ENCODE measurements at places on chromosomes 13 and 19.

DNA sequence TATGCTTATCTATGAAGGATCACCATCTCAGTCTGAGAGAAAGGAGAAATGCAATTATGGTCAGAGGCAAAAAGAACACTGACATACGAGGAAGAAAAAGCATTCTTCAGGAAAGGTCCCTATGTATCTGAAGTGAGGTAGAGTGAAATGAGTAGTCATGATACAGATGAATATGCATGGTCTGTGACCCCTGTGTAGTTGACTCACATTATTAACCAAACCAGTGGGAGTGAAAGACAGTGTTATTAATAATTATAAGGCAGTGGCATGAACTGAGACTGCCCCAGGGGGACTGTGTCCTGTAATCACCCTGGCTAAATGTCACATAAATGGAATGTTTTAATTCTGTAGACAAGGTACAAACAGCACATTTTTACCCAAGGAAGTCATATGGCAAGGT, 1320.2 kb upstream of the PCDH9 start:
- DNase-seq, result no peak
- H3K36me3 ChIP-seq, result no peaks in the 10 kb centered on the region
- H3K27me3 ChIP-seq, result no peaks in the 10 kb centered on the region
- no peaks in the 10 kb centered on the region for H3K4me1 ChIP-seq

GRCh38 chr13:78638216-78638615, 20.7 kb downstream of the OBI1 start:
- no peak for DNase-seq
- no peak overlapping the region for H3K27ac ChIP-seq
- H3K36me3 ChIP-seq, result peaks cover 17% of the 10 kb centered on the region

DNA sequence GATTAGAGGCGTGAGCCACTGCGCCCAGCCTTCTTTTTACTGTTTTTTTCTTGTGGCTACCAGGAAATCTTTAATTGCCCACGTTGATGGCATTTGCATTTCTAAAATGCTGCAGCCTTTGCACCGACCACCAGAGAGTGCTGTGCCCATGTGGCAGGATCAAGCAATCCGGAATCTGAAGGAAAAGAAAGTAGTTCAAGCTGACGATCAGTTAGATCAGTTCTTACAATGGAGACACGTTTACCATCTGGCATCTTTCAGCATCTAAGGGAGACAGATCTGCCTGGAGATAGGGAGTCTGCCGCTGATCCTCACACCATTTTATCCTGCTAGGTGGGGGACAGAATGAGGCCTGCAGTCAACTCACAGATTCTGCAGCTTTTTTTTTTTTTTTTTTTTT, 19.9 kb downstream of the TINCR start:
- no peaks in the 10 kb centered on the region for H3K4me1 ChIP-seq
- no peaks in the 10 kb centered on the region for H3K27me3 ChIP-seq
- no peak overlapping the region for H3K4me3 ChIP-seq

GRCh38 chr19:19594381-19594780, 24.1 kb downstream of the PBX4 start:
- H3K27me3 ChIP-seq, result no peaks in the 10 kb centered on the region
- DNase-seq, result no peak
- H3K36me3 ChIP-seq, result no peaks in the 10 kb centered on the region

- H3K27me3 ChIP-seq, result no peaks in the 10 kb centered on the region
- no peaks in the 10 kb centered on the region for H3K4me1 ChIP-seq
- DNase-seq, result peak; percentile 59
- no peak overlapping the region for H3K27ac ChIP-seq
Measured at GRCh38 chr13:113777311-113778260, 18.6 kb downstream of the TMEM255B start.

DNA sequence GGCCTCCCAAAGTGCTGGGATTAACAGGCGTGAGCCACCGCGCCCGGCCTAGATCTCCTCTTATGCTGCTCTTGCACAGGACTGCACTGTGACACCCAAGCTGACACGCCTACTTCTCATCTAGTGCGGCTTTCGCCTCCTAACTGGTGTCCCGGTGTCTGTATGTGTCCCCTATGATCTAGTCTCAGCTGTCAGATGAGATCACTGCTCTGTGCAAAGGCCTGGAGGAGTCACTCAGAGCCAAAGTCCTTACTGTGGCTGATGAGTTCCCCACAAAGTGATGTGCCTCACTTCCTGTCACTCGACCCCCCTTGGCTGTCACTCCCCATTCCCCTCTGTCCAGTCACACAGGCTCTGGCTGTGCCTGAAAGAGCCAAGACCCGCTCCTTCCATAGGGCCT, 2.5 kb downstream of the ZNF556 start:
- no peaks in the 10 kb centered on the region for H3K36me3 ChIP-seq
- H3K27me3 ChIP-seq, result no peaks in the 10 kb centered on the region
- DNase-seq, result no peak

- H3K36me3 ChIP-seq, result no peaks in the 10 kb centered on the region
- no peak overlapping the region for H3K4me3 ChIP-seq
- H3K27ac ChIP-seq, result no peak overlapping the region
- no peaks in the 10 kb centered on the region for H3K27me3 ChIP-seq
- H3K4me1 ChIP-seq, result no peaks in the 10 kb centered on the region
Measured at GRCh38 chr19:50628551-50628950, 11.1 kb downstream of the SYT3 start.

- peaks cover 74% of the 10 kb centered on the region for H3K36me3 ChIP-seq
- H3K27me3 ChIP-seq, result no peaks in the 10 kb centered on the region
- H3K27ac ChIP-seq, result no peak overlapping the region
- no peak overlapping the region for H3K4me3 ChIP-seq
Measured at GRCh38 chr19:14467816-14468215, 7.3 kb downstream of the PTGER1 start.

GRCh38 chr13:109496216-109496615, 290.2 kb downstream of the IRS2 start:
- no peaks in the 10 kb centered on the region for H3K27me3 ChIP-seq
- DNase-seq, result no peak
- no peaks in the 10 kb centered on the region for H3K36me3 ChIP-seq
- no peaks in the 10 kb centered on the region for H3K4me1 ChIP-seq
- H3K27ac ChIP-seq, result no peak overlapping the region

- H3K4me1 ChIP-seq, result peaks cover 76% of the 10 kb centered on the region
- H3K36me3 ChIP-seq, result peaks cover 5% of the 10 kb centered on the region
- H3K27me3 ChIP-seq, result no peaks in the 10 kb centered on the region
- no peak overlapping the region for H3K4me3 ChIP-seq
- no peak for DNase-seq
Measured at GRCh38 chr19:40805258-40805868, 6.4 kb downstream of the EGLN2 start.

- H3K4me3 ChIP-seq, result no peak overlapping the region
- no peak for DNase-seq
- no peaks in the 10 kb centered on the region for H3K36me3 ChIP-seq
- H3K4me1 ChIP-seq, result no peaks in the 10 kb centered on the region
Measured at GRCh38 chr13:93496985-93497673, 270.5 kb downstream of the GPC6 start.

GRCh38 chr13:84570831-84571230, 688.6 kb upstream of the SLITRK1 start:
- no peak overlapping the region for H3K4me3 ChIP-seq
- DNase-seq, result no peak
- H3K4me1 ChIP-seq, result no peaks in the 10 kb centered on the region
- H3K27ac ChIP-seq, result no peak overlapping the region

DNA sequence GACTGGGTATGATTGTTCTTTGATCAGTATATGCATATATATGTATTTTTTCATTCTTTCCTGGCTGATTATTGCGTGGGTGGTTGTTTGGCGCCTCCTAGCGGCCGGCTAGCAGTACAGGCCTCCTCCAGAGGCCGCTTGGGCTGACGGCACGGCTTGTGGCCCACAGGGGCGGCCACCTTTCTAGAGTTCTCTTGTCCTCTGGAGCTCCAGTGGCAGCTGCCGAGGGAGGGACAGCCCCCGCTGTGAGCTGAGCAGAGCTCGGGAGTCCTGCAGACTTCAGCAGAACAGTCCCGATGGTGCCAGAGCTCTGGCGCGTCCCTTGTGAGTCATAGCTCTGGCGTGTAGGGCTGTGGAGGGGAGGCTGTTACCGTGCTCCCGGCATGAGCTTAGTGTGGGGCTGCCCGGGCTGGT, 22.5 kb upstream of the ZNF429 start:
- no peaks in the 10 kb centered on the region for H3K27me3 ChIP-seq
- DNase-seq, result peak; percentile 73
- H3K4me1 ChIP-seq, result no peaks in the 10 kb centered on the region

- no peaks in the 10 kb centered on the region for H3K4me1 ChIP-seq
- no peaks in the 10 kb centered on the region for H3K27me3 ChIP-seq
- H3K36me3 ChIP-seq, result no peaks in the 10 kb centered on the region
- no peak for DNase-seq
- no peak overlapping the region for H3K27ac ChIP-seq
- H3K4me3 ChIP-seq, result no peak overlapping the region
Measured at GRCh38 chr13:77894743-77895142, 23.9 kb downstream of the EDNRB start.

DNA sequence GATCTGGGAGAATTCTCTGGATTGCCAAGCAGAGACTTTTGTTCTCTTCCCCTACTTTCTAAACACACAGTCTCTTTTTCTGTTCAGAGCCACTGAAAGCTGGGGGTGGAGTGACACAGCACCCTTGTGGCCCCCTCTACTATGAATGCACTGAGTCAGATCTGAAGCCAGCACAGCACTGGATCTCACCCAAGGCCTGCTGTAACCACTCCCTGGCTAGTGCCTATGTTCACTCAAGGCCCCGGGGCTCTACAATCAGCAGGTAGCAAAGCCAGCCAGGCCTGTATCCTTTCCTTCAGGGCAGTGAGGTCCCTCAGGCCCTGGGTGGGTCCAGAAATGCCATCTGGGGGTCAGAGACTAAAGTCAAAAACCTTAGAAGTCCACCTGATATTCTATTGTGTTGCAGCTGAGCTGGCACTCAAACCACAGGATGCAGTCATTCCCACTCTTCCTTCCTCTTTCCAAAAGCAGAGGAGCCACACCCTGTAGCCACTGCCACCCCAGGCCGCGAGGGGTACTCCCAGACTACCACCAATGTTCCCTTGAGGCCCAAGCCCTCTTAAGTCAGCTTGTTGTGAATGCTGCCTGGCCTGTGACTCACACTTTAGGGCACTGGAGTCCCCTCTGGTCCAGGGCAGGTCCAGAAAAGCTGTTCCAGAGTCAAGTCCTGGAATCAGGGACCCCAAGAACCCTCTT, 110.1 kb upstream of the RXFP2 start:
- peak; percentile 55 for DNase-seq
- no peaks in the 10 kb centered on the region for H3K27me3 ChIP-seq
- H3K4me3 ChIP-seq, result no peak overlapping the region
- peaks cover 13% of the 10 kb centered on the region for H3K4me1 ChIP-seq

DNA sequence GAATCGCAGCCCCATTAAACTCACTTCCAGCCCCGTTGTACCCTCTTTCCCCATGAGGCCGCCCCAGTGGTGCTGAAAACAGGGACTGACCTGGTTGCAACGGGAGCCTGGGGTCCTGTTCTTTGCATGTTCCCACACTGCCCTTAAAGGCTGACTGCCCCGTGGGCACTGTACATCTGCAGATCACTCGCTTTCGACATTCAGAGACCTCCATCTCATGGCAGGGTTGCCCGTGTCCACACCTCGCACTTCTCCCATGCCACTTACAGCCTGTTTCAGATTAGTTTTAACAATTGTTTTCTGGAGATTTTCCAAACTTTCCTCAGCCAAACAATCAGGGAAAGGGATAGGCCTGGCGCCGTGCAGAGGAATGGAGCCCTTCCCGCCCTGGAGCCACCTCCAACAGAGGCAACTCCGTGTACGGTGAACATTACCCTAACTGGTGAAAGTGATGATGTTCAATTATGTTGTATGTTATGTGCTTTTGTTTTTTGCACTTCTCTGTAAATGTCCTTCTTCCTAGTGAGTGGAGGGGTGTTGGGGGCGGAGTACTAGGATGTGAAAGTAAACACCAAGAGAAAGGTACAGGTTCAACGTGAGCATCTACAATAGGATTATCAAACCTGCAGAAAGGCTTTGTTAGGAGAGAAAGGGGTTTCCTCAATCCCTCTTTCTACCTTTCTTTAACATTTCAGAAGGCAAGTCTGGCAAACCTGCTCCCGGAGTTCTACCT, 262.8 kb downstream of the FOXO1 start:
- no peaks in the 10 kb centered on the region for H3K27me3 ChIP-seq
- peaks cover 25% of the 10 kb centered on the region for H3K4me1 ChIP-seq
- H3K27ac ChIP-seq, result no peak overlapping the region
- DNase-seq, result no peak
- no peaks in the 10 kb centered on the region for H3K36me3 ChIP-seq
- H3K4me3 ChIP-seq, result no peak overlapping the region

DNA sequence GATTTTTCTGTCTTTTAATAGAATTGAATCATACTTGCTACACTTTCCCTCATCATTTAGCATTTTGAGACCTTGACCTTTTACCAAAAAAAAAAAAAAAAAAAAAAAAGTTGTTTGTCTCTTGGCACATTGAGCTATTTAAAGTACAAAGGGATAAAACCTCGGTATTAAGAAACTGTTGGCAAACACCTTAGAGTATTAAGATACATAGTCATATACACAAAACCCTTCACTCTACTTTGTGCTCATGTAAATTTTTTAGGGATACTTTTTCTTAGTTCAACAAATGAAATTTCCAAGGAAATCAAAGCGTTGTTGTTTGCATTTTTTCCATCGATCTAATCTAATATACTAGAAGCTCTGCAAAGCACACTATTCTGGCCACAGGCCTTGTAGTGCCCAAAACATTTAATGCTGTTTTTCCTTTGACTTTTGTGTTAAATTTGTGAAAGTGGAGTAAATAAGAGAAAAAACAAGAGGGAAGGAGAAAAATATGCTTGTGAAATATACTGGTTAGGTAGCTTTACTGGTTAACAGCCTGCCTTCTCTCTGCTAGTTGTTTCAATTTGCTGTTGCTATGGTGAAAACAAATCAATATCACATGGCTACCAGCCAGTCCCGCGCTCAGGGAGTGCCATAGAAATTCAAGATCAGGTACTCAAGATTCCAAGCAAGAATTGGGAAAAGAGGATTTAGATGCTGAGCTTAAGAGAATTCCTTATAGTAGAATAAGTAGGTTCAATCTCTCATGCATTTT, 2.6 kb downstream of the MBNL2 start:
- H3K27me3 ChIP-seq, result no peaks in the 10 kb centered on the region
- H3K27ac ChIP-seq, result peak overlapping the region; percentile 69
- no peaks in the 10 kb centered on the region for H3K36me3 ChIP-seq
- peak; percentile 52 for DNase-seq

DNA sequence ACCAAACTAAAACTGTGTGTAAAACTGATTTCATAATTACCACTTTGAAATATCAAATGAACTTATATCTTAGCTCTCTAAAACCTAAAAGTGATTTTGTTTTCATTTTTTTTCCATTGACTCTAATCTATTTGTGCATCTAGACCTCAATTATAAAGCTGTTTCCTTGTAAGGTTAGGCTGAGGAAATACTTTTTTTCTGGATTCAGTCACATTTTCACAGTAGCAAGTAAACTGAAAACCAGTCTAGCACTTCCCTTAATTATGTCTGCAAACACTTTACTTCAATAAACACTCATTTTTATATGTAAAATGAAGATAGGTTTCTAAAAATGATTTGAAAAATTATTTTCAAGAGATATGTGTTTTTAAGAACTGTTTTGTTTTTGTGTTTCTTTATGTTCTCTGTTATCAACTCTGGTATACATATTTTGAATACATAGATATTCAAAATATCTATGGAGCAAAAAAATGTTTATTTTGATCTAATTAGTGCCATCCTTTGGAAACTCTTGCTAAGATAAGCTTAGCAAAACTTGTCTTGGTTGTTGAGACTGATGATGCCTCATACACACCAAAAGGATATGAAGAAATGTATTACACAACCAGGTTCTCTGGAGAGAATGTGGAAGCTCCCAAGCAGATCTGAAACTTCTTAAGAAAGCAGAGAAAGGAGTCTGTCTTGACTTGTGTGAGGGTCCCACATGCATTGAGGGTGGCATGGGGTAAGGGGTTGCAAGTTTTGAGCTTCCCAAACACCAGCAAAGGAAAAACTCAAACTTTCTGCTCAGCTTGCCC, 1887.4 kb downstream of the PCDH9 start:
- peak; percentile 83 for DNase-seq
- no peak overlapping the region for H3K27ac ChIP-seq
- H3K4me1 ChIP-seq, result peaks cover 9% of the 10 kb centered on the region

All from common myeloid progenitor, CD34-positive (primary cell).